NCI-H226 (cell line): ENCODE measurements at places on chromosomes 16 and 17.

DNA sequence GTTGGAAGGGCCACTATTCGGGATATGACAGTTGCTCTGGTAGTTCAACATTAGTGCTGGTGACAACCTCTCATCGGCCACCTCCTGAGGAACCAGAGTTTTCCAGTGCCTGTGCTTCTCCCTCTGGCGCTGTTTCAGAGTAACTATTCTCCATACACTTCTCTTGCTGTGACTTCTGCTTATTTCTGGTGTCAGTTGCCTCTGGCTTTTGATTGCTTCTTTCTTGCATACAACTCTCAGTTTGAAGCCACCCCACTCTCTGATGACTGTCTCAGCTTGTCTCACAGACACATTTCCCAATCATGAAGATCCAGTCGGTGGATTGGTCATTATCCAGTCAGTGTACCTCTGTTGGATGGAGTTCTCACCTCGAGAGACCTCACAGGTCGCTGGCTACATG lies 3.4 kb upstream of the TM4SF5 start:
- no peak for DNase-seq

DNA sequence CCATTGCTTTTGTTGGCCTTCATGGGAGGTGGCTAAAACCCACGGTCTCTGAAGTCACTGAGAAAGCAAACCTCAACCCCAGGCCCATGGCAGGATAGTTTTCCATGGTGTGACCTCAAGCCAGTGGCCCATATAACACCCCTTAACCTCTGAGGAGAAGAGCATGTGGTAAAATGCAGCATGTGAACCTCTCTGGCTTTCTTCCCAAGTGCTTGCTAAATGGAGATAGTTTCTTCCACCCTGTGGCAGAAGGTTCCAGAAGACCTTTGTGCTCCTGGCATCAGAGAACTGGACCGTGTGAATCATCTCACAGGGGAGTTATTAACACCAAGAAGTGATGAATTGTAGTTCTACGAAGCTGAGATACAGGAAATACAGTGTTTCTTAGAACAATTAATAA lies 47.3 kb downstream of the MYOCD start:
- DNase-seq: no peak

- DNase-seq: no peak
These were observed 25.2 kb downstream of the C17orf67 start for GRCh38 chr17:56808503-56808902.

GRCh38 chr16:88856122-88856827 lies 472 bp downstream of the GALNS start:
- DNase-seq: no peak

- no peak for DNase-seq
These were observed 2.0 kb upstream of the SPAG7 start for GRCh38 chr17:4969551-4970173.

GRCh38 chr16:30669026-30669902 lies 11.0 kb downstream of the FBRS start:
- no peak for DNase-seq

DNA sequence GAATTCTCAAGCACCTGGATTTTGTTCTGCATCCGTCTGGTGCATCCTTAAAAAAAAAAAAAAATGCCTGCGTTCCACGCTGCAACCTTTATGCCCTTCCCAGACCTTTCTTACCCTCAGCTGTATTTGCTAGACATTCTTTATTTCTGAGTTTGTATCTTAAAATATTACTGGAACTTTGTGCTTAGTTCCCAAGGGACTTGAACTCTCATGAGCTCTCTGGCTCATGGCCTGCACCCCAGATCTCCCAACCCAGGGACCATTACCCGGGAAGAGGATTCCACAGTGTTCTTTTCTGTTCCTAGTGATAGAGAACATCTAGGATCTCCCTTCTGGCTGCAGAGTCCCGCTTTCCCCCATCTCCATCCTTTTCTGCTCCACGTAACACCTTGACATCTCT lies 28.9 kb upstream of the CLEC18A start:
- DNase-seq: no peak
